Natural killer cell treated with Interleukin-12 subunit alpha and Interleukin-12 subunit beta and Interleukin-15 and Interleukin-18, amount 100 ng/mL, for 72 hours (primary cell): ENCODE measurements at places on chromosomes 2 and 18.

- no peaks in the 10 kb centered on the region for H3K27me3 ChIP-seq
- H3K4me3 ChIP-seq, result no peak overlapping the region
- no peaks in the 10 kb centered on the region for H3K36me3 ChIP-seq
Measured at GRCh38 chr18:66728951-66729350, 125.1 kb upstream of the CDH19 start.

DNA sequence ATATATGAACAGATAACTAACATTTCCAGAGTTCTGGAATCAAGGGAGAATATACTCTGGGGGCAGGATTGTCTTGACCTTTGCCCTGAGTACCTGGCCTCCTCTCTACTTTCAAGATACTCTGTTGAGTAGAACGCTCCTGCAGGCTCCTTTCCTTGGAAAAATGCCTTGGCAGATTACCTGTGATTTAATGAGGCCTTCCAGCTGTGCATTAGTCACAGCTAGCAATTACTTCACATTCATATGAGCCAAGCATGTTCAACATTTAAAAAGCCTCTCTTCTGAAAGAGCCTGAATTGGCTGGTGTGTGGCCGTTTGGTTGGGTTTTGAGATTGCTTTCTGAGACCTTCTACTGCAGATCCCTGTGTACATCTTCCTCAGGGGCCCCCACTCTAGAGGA lies 142.2 kb downstream of the PLCL1 start:
- no peaks in the 10 kb centered on the region for H3K36me3 ChIP-seq
- no peaks in the 10 kb centered on the region for H3K4me1 ChIP-seq

- H3K27me3 ChIP-seq, result no peaks in the 10 kb centered on the region
- no peaks in the 10 kb centered on the region for H3K36me3 ChIP-seq
- H3K27ac ChIP-seq, result no peak overlapping the region
- H3K4me3 ChIP-seq, result no peak overlapping the region
Measured at GRCh38 chr2:211144078-211144477, 587.7 kb downstream of the CPS1 start.

GRCh38 chr2:240881913-240882312 lies 13.3 kb downstream of the AGXT start:
- no peak for DNase-seq
- no peak overlapping the region for H3K4me3 ChIP-seq
- H3K36me3 ChIP-seq, result no peaks in the 10 kb centered on the region
- H3K27me3 ChIP-seq, result no peaks in the 10 kb centered on the region
- no peaks in the 10 kb centered on the region for H3K4me1 ChIP-seq

DNA sequence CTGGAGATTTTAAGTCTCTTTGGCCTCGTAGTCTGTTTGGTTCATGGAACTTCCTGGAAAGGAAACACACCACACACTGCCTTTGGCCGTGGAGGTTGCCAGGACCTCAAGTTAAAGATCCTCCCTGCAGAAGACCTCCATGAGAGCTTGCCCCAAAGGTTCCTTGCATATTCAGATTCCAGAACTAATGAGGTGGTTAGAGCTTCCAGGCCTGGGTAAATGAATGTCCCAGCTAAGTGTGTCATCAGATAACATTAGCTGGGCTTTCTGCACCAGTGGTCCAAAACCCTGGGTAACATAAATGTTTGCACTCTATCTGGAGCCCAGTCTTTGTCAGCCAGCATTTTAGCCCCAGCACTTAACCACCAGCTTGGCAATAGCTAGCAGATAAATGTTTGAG lies 122.1 kb upstream of the EML6 start:
- no peaks in the 10 kb centered on the region for H3K27me3 ChIP-seq
- no peaks in the 10 kb centered on the region for H3K36me3 ChIP-seq

DNA sequence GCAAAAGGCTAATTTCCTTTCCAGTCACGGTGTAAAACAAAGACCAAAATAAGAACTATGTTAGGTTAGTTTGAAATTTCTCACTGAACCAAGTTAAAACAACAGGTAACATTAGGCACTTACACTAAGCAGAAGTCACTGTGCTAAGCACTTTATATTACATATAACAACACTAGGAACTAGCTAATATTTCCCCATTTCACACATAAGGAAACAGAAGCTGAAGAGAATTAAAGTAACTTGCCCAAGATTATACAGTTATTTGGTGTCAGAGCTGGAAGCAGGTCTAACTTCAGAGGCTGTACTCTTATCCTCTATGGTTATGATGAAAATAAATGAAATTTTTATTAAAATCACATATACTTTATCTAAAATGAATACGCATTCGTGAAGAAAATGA lies 5.9 kb downstream of the ITSN2 start:
- no peaks in the 10 kb centered on the region for H3K36me3 ChIP-seq
- peaks cover 47% of the 10 kb centered on the region for H3K4me1 ChIP-seq
- H3K27ac ChIP-seq, result no peak overlapping the region

- H3K27me3 ChIP-seq, result no peaks in the 10 kb centered on the region
- no peak overlapping the region for H3K4me3 ChIP-seq
- DNase-seq, result no peak
- H3K4me1 ChIP-seq, result no peaks in the 10 kb centered on the region
Measured at GRCh38 chr2:183996825-183997793, 601.2 kb upstream of the ZNF804A start.

GRCh38 chr2:77629539-77629938 lies 107.4 kb upstream of the LRRTM4 start:
- no peak for DNase-seq
- H3K4me1 ChIP-seq, result no peaks in the 10 kb centered on the region
- H3K27me3 ChIP-seq, result no peaks in the 10 kb centered on the region
- H3K27ac ChIP-seq, result no peak overlapping the region
- no peak overlapping the region for H3K4me3 ChIP-seq
- H3K36me3 ChIP-seq, result no peaks in the 10 kb centered on the region

- H3K27me3 ChIP-seq, result no peaks in the 10 kb centered on the region
- no peak for DNase-seq
- peaks cover 6% of the 10 kb centered on the region for H3K4me1 ChIP-seq
- H3K27ac ChIP-seq, result no peak overlapping the region
- peaks cover 12% of the 10 kb centered on the region for H3K36me3 ChIP-seq
Measured at GRCh38 chr2:71370015-71370414, 38.4 kb downstream of the ZNF638 start.

GRCh38 chr2:209624192-209624938 lies 147.3 kb upstream of the UNC80 start:
- no peaks in the 10 kb centered on the region for H3K4me1 ChIP-seq
- no peaks in the 10 kb centered on the region for H3K36me3 ChIP-seq
- H3K4me3 ChIP-seq, result no peak overlapping the region

GRCh38 chr2:74764429-74765272 lies 69.3 kb upstream of the HK2 start:
- DNase-seq, result no peak
- peaks cover 18% of the 10 kb centered on the region for H3K4me1 ChIP-seq
- peaks cover 11% of the 10 kb centered on the region for H3K27me3 ChIP-seq
- H3K36me3 ChIP-seq, result no peaks in the 10 kb centered on the region

GRCh38 chr2:138329162-138329561 lies 172.4 kb upstream of the SPOPL start:
- H3K4me3 ChIP-seq, result no peak overlapping the region
- H3K4me1 ChIP-seq, result no peaks in the 10 kb centered on the region
- H3K27ac ChIP-seq, result no peak overlapping the region
- DNase-seq, result no peak

- peaks cover 5% of the 10 kb centered on the region for H3K4me1 ChIP-seq
- no peak overlapping the region for H3K27ac ChIP-seq
- DNase-seq, result no peak
- H3K4me3 ChIP-seq, result no peak overlapping the region
Measured at GRCh38 chr2:8754106-8754776, 72.4 kb downstream of the ID2 start.

DNA sequence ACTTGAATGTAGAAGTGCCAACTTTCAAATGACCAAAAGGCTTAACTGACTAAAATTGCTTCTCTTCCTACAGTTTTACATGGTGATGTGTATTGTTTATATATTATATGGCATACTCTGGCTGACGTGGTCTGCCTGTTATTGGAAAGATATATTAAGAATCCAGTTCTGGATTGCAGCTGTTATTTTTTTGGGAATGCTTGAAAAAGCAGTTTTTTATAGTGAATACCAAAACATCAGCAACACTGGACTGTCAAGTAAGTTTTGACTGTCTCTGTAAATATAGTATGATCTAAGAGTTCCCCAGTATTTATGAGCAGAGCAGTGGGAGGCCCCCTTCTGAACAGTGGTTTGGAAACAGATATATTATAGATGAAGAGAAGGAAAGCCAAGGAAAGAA lies 26.2 kb downstream of the TMEM87B start:
- H3K36me3 ChIP-seq, result peaks cover 23% of the 10 kb centered on the region
- H3K4me3 ChIP-seq, result no peak overlapping the region
- H3K27ac ChIP-seq, result no peak overlapping the region
- no peak for DNase-seq

- H3K36me3 ChIP-seq, result no peaks in the 10 kb centered on the region
- no peak overlapping the region for H3K27ac ChIP-seq
- H3K27me3 ChIP-seq, result no peaks in the 10 kb centered on the region
Measured at GRCh38 chr2:72988726-72989273, 71.5 kb downstream of the EMX1 start.

DNA sequence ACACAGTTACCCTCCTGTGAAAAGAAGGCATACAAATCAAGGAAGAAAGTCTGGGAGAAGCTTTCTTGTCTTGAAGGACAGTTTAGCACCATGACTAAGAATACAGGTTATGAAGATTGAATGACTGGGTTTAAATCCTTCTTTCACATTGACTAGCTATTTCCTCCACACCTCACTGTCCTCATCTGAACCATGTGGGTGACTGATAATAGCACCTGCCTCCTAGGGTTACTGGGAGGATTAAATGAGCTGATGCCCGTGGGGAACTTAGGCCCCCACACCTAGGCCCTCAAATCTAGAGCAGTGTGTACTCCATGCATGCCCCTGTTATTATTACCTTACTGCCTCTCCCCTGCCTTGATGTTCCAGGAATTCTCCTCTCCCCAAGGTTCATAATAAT lies 202.9 kb downstream of the FBXO15 start:
- H3K27ac ChIP-seq, result no peak overlapping the region
- no peak for DNase-seq
- H3K36me3 ChIP-seq, result no peaks in the 10 kb centered on the region
- H3K27me3 ChIP-seq, result no peaks in the 10 kb centered on the region
- H3K4me1 ChIP-seq, result no peaks in the 10 kb centered on the region

DNA sequence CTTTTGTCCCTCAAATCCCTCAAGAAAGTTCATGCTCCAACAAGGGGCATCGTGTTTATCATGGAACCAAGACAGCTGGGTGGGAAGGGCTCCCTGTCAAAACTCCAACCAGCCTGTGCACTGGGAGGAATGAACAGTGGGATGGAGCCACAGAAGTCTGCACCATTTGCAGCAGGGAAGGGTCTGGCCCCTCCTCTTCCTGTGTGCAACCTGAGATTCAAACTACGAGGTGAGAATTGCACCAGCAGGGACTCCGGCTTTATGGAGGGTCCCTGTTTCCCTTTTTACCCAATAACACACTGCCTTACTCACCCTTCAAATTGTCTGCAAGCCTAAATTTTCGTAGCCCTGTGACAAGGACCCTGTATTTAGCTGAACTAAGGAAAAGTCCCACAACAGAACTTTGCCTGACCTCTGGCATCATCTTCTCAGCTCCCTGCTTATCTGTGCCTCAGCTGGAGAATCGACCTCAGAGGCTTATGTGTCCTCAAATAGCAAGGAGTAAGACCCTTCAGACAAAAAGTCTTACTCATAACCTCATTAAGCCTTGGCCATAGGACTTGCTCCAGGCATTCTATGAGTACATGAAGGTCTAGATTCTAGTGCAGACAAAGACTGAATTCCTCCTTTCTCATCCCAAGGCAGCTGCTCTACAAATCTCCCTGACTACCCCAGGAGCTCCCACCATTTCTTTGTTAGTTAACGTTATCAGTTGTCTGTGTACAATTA lies 178.3 kb upstream of the SERPINE2 start:
- H3K27me3 ChIP-seq, result peaks cover 67% of the 10 kb centered on the region
- DNase-seq, result no peak
- no peaks in the 10 kb centered on the region for H3K36me3 ChIP-seq

GRCh38 chr2:160516547-160517365 lies 23.1 kb upstream of the RBMS1 start:
- peaks cover 11% of the 10 kb centered on the region for H3K27me3 ChIP-seq
- H3K36me3 ChIP-seq, result no peaks in the 10 kb centered on the region

DNA sequence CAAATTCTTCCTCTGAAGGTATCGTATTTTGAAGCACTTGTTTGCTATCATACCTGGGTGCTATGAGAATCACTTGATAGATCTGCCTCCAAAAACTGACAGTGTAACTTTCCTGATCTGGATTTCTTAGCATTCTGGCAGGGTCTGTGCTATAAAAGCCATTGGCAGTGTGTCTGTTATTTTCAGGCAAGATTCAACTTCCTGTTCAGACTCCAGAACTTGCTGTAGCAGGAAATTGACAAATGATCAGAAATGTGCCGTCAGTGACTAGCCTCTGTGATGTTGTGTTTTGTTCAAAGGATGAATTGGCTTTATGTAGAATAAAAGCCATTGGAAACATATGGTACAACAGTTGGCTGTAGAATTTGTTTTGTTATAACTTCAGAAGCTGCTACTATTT lies 273.3 kb downstream of the PTPRM start:
- H3K4me3 ChIP-seq, result no peak overlapping the region
- no peak overlapping the region for H3K27ac ChIP-seq
- no peaks in the 10 kb centered on the region for H3K27me3 ChIP-seq
- peaks cover 4% of the 10 kb centered on the region for H3K36me3 ChIP-seq
- no peaks in the 10 kb centered on the region for H3K4me1 ChIP-seq
- DNase-seq, result no peak

DNA sequence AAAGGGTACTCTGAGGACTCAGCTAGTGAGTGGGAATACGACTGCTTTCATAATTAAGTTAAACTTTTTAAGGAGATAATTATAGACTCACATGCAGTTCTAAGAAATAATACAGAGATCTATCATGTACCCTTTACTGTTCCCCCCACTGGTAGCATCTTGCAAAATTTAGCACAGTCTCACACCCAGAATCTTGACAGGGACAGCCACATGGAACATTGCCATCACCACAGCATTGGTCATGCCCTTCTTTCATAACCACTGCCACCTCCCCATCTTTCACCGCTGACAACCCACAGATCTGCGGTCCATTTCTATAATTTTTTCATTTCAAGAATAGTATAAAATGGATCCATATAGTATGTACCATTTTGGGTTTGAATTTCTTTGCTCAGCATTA lies 37.8 kb downstream of the ARHGEF4 start:
- DNase-seq, result no peak
- H3K4me1 ChIP-seq, result peaks cover 2% of the 10 kb centered on the region
- peak overlapping the region; percentile 30 for H3K4me3 ChIP-seq
- H3K27ac ChIP-seq, result peak overlapping the region; percentile 7
- peaks cover 15% of the 10 kb centered on the region for H3K27me3 ChIP-seq
- no peaks in the 10 kb centered on the region for H3K36me3 ChIP-seq

- H3K36me3 ChIP-seq, result peaks cover 4% of the 10 kb centered on the region
- no peak overlapping the region for H3K4me3 ChIP-seq
- H3K27me3 ChIP-seq, result peaks cover 18% of the 10 kb centered on the region
Measured at GRCh38 chr18:10386956-10387355, 67.5 kb upstream of the APCDD1 start.

GRCh38 chr2:236571145-236571544 lies 1.5 kb downstream of the ACKR3 start:
- H3K4me1 ChIP-seq, result peaks cover 30% of the 10 kb centered on the region
- no peak for DNase-seq
- no peaks in the 10 kb centered on the region for H3K36me3 ChIP-seq
- no peaks in the 10 kb centered on the region for H3K27me3 ChIP-seq

GRCh38 chr2:206354129-206354528 lies 79.7 kb downstream of the ZDBF2 start:
- H3K27me3 ChIP-seq, result no peaks in the 10 kb centered on the region
- H3K36me3 ChIP-seq, result no peaks in the 10 kb centered on the region
- no peak overlapping the region for H3K27ac ChIP-seq
- no peaks in the 10 kb centered on the region for H3K4me1 ChIP-seq
- no peak overlapping the region for H3K4me3 ChIP-seq
